ENCODE measurements at places on chromosomes 11 and 22.

- DNase-seq: no peak
These were observed 19.8 kb upstream of the PPP2R1B start for GRCh38 chr11:111785886-111786412.

DNA sequence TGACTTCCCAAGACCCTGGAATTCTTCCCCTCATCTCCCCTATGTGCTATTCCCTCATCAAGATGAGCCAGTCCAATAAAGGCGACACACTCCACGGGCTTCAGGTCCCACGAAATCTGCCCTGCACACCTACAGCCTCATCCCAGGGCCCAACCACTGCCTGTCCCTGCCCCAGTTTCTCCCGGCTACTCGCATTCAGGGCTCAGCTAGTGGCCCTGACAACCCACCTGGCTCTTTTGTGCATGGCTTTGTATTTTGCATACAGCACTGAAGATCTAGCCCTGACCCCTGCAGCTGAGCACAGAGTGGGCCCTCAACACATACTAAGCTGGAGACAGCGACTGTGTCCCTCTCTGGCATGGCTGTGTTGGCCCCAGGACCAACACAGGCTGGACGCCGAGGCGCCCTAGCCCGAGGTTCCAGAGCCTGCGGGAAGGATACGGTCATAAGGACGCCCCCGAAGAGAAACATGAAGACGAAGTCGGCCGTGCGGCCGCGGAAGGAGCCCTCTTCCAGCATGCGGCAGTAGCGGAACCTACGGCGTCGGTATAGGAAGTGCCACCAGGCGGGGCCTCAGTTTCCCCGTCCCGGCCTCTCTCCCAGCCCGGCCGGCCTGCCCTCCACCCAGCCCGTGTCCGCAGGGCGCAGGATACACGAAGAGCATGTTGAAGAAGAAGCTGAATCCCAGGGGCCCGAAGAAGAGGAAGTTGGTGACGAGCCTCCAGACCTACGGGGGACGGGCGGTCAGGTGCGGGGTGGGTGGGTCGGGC is 710 bp downstream of the DERL3 start:
- no peak for DNase-seq

GRCh38 chr22:29145321-29146072 is 60.2 kb upstream of the EMID1 start:
- no peak for DNase-seq

DNA sequence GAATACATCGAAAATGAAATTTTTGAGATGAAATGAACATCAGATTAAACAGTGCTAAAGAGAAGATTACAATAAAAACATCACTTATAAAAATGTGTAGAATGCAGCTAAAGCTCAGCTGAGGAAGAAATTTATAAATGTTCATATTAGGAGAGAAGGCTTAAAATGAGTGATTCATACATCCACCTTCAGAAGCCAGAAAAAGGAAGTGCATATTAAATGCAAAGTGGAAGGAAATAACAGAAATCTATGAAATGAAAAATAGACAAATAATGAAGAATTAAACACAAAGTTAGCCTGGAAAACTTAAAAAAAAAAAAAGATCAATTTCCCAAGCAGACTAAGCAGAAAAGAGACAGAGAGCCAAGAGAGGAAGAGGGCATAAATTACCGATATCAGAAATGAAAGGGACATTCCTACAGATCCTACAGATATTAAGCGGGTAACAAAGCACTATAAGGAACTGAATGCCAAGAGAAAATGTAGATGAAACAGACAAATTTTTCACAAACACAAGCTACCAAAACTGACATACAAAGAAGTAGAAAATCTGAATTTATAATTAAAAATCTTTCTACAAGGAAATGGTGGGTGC is 7.2 kb upstream of the MOB2 start:
- DNase-seq: no peak

DNA sequence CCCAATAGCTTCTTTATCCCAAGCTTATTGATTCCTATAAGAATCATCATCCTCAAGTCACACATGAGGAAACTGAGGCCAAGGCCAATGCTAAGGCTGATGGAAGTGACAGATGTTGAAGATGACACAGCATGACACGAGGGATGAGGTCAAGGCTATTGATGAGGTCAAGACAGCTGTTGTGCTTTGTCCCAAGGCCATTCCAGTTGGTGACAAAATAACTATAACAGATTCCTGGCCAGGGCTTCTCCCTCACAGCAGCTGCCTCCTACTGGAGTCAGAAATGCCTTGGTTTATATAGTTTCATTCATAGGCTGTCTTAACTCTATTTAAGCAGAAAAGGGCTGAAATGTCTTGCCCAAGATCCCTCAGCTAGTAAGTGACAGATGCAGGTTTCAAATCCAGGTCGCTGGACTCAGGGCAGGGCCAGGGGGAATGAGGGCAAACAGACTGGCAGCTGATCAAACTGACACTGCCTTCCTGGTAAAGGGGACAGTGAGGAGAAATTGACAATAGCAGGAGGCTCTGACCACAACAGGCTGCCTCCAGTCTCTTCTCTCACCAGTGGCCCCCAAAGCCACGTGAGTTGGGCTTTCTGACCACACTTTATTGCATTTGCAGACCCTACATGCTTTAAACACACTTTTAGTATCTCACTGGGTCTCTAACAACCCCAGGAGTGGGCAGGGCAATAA is 16.5 kb downstream of the MIF start:
- no peak for DNase-seq

DNA sequence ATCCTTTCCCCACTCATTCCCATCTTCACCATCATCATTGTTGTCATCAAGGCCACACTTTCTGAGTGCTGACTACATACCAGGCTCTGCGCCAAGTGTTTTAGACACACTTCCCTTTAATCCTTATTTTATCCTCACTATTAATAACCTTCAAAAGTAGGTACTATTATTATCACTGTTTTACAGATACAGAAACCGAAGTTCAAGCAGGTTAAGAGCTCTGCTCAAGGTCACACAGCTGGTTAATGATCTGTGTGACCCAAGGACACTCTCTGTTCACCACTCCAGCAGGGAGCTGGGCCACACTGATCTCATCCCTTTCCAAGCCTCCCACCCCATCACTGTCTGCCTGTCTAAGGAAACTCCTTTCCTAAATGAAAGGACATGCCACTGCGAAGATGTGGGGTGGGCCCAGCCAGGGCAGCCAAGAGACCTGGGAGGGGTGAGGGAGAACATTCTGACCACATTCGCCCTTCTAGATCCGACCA is 17.2 kb upstream of the TSKU start:
- DNase-seq: no peak
